H9 (cell line): ENCODE measurements at places on chromosomes 7 and 10. TPM values are rescaled to one million over a fixed set of nuclear protein-coding genes. Genes with fewer than 3 reads are reported as not detected.

AP3M1 gene
- 36.7 and 37.4 TPM in 2 replicates for total RNA-seq

ANKRD26 gene
- 9.3 and 9.4 TPM in 2 replicates for total RNA-seq

UBE3C gene
- total RNA-seq: 59.4 and 63.3 TPM in 2 replicates

DBF4 gene
- total RNA-seq: 75.9 TPM in 2 replicates

CELF2 gene
- total RNA-seq: 28.7 and 29.3 TPM in 2 replicates

HOXA3 gene
- total RNA-seq: not detected in 2 replicates

C7orf25 gene
- 2.9 and 3.8 TPM in 2 replicates for total RNA-seq

UNCX gene
- total RNA-seq: not detected in 2 replicates

KCNH2 gene
- total RNA-seq: 4.3 and 4.5 TPM in 2 replicates

LIPK gene
- not detected in 2 replicates for total RNA-seq

CCDC3 gene
- 2.3 and 2.4 TPM in 2 replicates for total RNA-seq

SLIT1 gene
- 0.46 and 0.57 TPM in 2 replicates for total RNA-seq

FAM25G gene
- not detected in 2 replicates for total RNA-seq

CREB5 gene
- 3.3 and 4.0 TPM in 2 replicates for total RNA-seq

GTPBP10 gene
- 20.3 and 23.3 TPM in 2 replicates for total RNA-seq

NEUROG3 gene
- total RNA-seq: not detected in 2 replicates

TUBAL3 gene
- total RNA-seq: not detected in 2 replicates

ACADSB gene
- 31.1 and 35.1 TPM in 2 replicates for total RNA-seq

CCL24 gene
- not detected in 2 replicates for total RNA-seq

SGMS1 gene
- 19.3 and 20.4 TPM in 2 replicates for total RNA-seq

ADAM12 gene
- total RNA-seq: 0.24 and 0.35 TPM in 2 replicates

PRLHR gene
- not detected in 2 replicates for total RNA-seq

NEUROD6 gene
- total RNA-seq: not detected in 2 replicates

GRID2IP gene
- 1.7 TPM in 2 replicates for total RNA-seq

PNLIPRP3 gene
- not detected in 2 replicates for total RNA-seq

OPN1SW gene
- total RNA-seq: not detected in 2 replicates

ITIH5 gene
- 1.1 and 1.3 TPM in 2 replicates for total RNA-seq

LOXL4 gene
- total RNA-seq: 0.13 and 0.18 TPM in 2 replicates

MEOX2 gene
- not detected in 2 replicates for total RNA-seq

UPK3B gene
- 2.1 and 3.5 TPM in 2 replicates for total RNA-seq

ASB10 gene
- total RNA-seq: not detected in 2 replicates

SLC29A4 gene
- 12.4 and 13.3 TPM in 2 replicates for total RNA-seq

CTAGE8 gene
- total RNA-seq: 4.9 and 5.1 TPM in 2 replicates

CDHR3 gene
- total RNA-seq: 3.3 and 3.8 TPM in 2 replicates

UPP1 gene
- total RNA-seq: 34.2 and 36.4 TPM in 2 replicates

CTAGE4 gene
- 4.8 and 6.2 TPM in 2 replicates for total RNA-seq

AKR1B15 gene
- total RNA-seq: not detected in 2 replicates

MUC3A gene
- total RNA-seq: 27.4 and 29.2 TPM in 2 replicates

MMS19 gene
- total RNA-seq: 102 and 104 TPM in 2 replicates

MBL2 gene
- total RNA-seq: not detected in 2 replicates

FFAR4 gene
- total RNA-seq: not detected in 2 replicates

FAM25C gene
- not detected in 2 replicates for total RNA-seq

ANKRD1 gene
- 0.11 and 0.13 TPM in 2 replicates for total RNA-seq
